ENCODE measurements at places on chromosomes 5 and 9. TPM values are rescaled to one million over a fixed set of nuclear protein-coding genes. Genes with fewer than 3 reads are reported as not detected.

TMC1 gene
- 0.31 TPM for total RNA-seq

SPATA9 gene
- total RNA-seq = not detected

MARVELD2 gene
- total RNA-seq = 34.7 TPM

KCNIP1 gene
- total RNA-seq = 0.82 TPM

BARHL1 gene
- total RNA-seq = not detected

ADAMTSL1 gene
- 1.2 TPM for total RNA-seq

SPINK6 gene
- not detected for total RNA-seq

OBP2B gene
- total RNA-seq = not detected

PRUNE2 gene
- total RNA-seq = 13.1 TPM

ZMAT2 gene
- 50.3 TPM for total RNA-seq

COL5A1 gene
- 16.4 TPM for total RNA-seq

CCL28 gene
- 1.4 TPM for total RNA-seq

NTRK2 gene
- 0.05 TPM for total RNA-seq

TMEM252 gene
- total RNA-seq = not detected

CTXN3 gene
- not detected for total RNA-seq

CARD6 gene
- 0.24 TPM for total RNA-seq

RNF180 gene
- 2.7 TPM for total RNA-seq

NANS gene
- total RNA-seq = 66.7 TPM

SPINK1 gene
- total RNA-seq = 5.4 TPM

EPB41L4A gene
- total RNA-seq = 5.2 TPM

SNAPC4 gene
- 20.0 TPM for total RNA-seq

CNTFR gene
- total RNA-seq = 18.0 TPM

DMRTA1 gene
- total RNA-seq = 2.6 TPM

PRLR gene
- 1.9 TPM for total RNA-seq

IFNA13 gene
- total RNA-seq = not detected

PCDHAC2 gene
- total RNA-seq = 6.7 TPM

SLC9A3 gene
- total RNA-seq = 1.7 TPM

C1QTNF2 gene
- 0.44 TPM for total RNA-seq

ERGIC1 gene
- 101 TPM for total RNA-seq

ADAMTS16 gene
- 30.1 TPM for total RNA-seq

CCL21 gene
- total RNA-seq = not detected

GPR150 gene
- total RNA-seq = 0.13 TPM

GPSM1 gene
- total RNA-seq = 16.2 TPM

OGN gene
- 0.11 TPM for total RNA-seq

FRRS1L gene
- total RNA-seq = 0.71 TPM

NR2F1 gene
- total RNA-seq = 0.34 TPM

CACNA1B gene
- 11.5 TPM for total RNA-seq

CDX1 gene
- 0.09 TPM for total RNA-seq

TUSC1 gene
- total RNA-seq = 6.0 TPM

LCN12 gene
- total RNA-seq = 4.7 TPM

ENTR1 gene
- 103 TPM for total RNA-seq

ZNF462 gene
- 101 TPM for total RNA-seq

DYNC2I2 gene
- total RNA-seq = 57.5 TPM

KCNMB1 gene
- total RNA-seq = 0.21 TPM

TRIM36 gene
- total RNA-seq = 20.0 TPM

CNTNAP3 gene
- total RNA-seq = 4.8 TPM

OR1Q1 gene
- total RNA-seq = not detected

SPATA31D4 gene
- not detected for total RNA-seq
